NCI-H1694 treated with DMSO at 0.1 percent for 48 hours (cell line): ENCODE measurements at places on chromosomes 11 and 22.

GRCh38 chr11:134756811-134757540 lies 344.9 kb upstream of the B3GAT1 start:
- no peak for DNase-seq

GRCh38 chr11:94873916-94874540 lies 99.3 kb downstream of the CWC15 start:
- no peak for DNase-seq

GRCh38 chr11:68142028-68142412 lies 20.8 kb upstream of the CHKA start:
- no peak for DNase-seq

DNA sequence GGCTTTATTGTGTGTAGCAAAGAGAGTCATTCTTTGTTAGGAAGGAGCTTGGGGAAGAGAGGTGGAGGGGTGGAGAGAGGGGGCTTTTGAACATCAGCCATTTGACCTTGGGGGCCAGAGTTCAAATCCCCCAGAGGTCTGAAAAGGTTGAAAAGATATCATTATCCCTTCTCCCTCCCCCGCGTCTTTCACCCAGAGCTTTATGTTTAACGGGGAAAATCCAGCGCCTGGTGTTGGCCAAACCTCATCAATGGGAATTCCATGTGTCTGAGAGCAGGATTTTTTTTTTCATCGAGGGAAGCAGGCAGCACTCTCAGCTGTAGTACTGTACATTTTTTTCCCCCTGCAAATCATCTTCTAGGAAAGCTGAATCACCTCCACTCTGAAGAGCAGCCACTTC lies 122.4 kb upstream of the HSD17B12 start:
- DNase-seq, result no peak

GRCh38 chr11:6022956-6023355 lies 7.6 kb downstream of the OR56A1 start:
- no peak for DNase-seq

DNA sequence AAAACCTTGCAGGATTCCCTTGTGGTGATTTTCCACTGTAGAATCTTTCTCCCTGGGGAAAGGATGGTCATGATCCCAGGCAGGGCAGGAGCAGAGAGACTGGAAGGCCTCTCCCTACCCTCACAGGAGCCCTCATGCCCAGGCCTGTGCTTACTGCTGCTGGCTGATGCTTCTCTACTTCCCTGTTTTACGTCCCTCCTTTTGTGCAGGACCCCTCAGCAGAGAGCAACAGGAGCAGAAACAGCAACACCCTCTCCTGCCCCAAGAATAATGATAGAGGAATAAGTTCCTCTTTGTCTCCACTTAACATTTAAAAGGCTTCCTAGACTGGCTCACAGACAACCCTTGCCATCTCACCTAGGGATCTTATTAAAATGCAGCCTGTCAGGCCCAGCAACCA lies 3.6 kb downstream of the ISX start:
- DNase-seq, result no peak

GRCh38 chr11:134390706-134391569 lies 21.1 kb downstream of the B3GAT1 start:
- no peak for DNase-seq

- DNase-seq, result no peak
These were observed 533.1 kb downstream of the ETS1 start for GRCh38 chr11:128053981-128054931.

DNA sequence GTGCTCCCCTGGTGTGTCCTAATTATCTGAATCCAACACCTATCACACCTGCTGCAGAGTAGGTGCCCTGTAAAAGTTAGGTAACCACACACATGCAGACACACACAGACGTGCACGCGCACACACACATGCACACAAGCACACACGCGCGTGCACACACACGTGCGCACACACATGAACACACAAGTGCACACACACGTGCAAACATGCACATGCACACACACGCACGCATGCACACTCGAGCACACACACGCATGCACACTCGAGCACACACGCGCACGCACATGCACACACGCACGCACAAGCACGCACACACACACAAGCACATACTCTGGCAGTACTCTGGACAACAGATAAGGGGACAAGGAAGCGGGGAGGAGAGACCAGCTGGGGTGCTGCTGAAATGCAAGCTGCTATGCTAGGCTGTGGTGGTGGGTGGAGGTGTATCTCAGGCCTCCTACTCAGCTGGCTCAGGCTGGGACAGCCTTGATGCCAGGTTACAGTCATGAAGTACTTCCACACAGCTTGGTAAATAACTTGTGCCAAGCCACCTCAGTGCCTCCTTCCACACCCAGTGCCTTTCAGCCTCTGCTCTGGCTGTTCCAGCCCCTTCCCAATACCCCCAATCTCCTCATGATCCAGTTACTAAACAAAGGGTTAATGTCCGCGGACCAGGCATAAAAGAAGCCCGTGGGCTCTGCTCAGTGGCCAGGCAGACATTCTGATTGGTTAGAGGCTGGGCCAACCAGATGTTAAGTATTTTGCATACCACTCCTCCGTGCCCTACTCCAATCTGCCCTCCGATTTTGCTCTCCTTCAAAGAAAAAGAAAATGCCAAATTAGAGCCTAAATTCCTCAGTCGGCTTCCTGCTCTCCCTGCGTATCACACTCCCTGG lies 374.1 kb downstream of the TENM4 start:
- no peak for DNase-seq
